ENCODE measurements at places on chromosomes 3 and 15.

- DNase-seq, result no peak
Measured at GRCh38 chr3:98827221-98827920, 64.2 kb downstream of the ST3GAL6 start.

DNA sequence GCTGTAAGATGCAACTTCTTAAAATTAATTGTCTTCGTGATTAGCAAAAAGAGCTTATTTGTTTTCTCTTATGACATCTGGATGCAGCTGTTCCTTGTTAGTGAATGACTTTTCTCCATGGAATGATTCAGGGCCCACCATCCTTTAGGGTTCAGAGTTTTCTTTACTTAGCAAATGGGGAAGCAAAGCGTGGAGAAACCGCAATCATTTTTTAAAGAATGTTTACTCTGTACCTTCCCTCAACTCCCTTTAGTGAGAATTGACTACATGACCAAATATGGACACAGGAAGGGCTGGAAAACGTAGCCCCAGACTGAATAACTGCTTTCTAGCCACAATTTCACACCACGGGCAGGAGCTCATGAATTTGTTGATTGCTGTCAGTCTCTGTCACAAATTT lies 130.1 kb downstream of the EDEM1 start:
- DNase-seq, result no peak

DNA sequence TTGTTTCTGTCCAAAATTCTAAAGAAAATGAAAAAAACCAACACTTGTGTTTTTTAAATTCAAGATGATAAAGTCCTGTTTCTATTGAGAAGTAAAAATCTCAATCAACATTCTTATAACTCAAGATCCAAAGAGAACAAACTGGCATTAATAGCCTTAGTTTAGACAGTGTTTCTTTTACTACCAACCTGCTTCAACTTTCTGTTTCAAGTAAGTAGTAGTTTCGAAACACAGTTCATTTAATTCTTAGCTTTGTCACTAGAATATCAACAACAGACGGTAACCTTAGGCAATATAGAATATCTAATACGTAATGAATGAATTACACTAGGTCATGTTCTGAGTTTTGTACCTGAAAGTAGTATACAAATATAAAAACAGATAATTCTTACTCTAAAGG lies 23.7 kb downstream of the CIP2A start:
- no peak for DNase-seq

- no peak for DNase-seq
Measured at GRCh38 chr3:71723452-71724170, 1.6 kb downstream of the EIF4E3 start.

- no peak for DNase-seq
Measured at GRCh38 chr3:62253971-62254370, 119.4 kb downstream of the FEZF2 start.

GRCh38 chr15:100196326-100197058 lies 145.3 kb downstream of the ADAMTS17 start:
- DNase-seq, result no peak

DNA sequence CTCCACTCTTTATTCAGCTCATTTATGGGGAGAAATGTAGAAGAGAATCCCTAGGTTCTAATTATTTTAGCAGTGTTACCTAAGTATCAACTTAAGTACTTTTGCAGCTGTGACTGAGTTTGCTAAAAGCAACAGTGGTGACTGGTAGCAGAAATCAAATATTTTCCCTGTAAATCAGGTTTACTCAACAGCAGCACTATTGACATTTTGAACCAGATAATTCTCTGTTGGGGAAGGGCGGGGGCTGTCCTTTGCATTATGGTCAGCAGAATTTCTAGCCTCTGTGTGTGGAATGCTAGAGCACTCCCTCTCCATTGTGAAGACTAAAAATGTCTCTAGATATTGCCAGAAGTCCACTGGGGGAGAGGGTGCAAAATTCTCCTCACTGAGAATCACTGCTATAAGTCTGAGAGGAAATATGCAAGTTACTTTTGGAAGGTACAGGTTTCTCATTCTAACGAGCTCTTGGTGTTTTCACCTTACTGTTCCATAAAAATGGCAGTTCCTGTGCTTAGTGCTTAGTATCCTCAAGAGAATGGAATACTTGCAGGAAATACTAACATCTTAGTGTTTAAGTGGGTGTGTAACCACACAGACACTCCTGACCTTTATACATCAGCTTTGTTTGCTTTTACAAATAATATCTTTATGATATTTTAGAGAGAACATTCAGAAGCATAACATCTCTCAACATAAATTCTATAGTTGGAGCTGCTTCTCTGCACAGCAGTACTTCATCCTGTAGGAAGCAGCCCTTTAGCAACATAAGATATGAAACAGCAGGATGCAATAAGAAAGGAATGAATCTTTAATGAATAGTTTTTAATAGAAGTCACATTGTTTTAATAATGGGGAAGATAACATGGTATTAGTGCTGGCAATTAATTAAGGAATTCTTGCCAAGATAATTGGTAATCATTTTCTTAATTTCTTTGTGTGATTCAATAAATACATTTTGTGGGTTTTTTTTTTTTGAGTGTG lies 246.5 kb upstream of the GOLIM4 start:
- DNase-seq, result no peak

DNA sequence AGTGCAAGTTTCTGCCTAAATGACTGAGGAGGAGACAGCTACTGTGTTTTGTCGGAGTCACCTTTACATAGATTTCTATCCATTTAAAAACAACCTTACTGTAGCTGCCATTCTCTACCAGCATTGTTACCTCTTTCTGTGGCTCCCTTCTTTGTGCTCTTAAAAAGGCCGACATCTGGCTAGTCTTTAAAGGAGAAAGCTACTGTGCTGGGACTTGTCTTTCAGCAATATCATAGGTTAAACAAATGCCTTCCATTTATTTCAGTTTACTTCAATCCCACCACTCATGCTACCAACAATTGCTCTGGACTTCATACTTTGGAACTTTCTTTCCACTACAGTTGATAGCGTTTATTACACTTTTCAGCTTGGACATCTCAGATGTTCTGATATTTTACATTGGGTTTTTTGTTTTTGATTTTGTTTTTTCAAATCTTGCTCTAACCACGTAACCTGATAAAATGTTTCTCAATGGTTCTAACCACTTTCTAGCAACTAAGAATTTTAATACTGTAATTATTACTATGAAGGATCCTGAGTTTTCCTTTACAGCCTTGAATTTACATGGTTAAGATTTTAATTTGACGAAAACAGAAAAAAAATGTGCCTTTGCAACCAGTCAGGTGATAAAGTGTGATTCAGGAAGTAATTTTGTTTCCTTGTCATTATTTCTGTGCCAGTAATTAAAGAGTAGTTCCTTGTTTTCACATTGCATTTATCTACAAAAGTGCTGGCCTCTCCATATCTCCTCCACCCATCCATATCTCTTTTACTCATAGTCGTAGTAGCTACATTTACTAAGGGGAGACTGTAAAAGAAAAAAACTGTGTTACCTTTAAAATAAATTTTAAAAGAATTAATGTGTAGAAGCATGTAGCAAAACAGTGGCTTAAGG lies 1.3 kb upstream of the CBLB start:
- no peak for DNase-seq

DNA sequence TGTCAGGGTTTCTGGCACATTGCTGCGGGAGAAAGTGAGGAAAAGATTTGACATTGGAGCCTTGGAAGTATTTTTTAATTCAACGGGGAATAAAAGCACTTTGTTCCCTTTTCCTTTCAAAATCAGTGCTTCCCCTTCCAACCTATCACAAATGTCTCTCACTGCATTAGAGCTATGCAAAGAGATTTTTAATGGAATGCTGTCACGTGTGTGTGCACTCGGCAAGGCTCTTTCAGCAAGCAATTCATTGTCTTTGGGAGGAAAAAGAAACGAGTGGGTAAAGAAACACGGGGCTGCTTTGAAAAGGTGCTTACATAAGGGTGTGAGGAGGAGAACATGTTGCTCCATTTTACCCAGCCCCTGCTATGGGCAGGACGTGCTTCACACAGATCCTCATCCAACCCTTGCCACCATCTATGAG lies 490.4 kb upstream of the PROK2 start:
- no peak for DNase-seq

DNA sequence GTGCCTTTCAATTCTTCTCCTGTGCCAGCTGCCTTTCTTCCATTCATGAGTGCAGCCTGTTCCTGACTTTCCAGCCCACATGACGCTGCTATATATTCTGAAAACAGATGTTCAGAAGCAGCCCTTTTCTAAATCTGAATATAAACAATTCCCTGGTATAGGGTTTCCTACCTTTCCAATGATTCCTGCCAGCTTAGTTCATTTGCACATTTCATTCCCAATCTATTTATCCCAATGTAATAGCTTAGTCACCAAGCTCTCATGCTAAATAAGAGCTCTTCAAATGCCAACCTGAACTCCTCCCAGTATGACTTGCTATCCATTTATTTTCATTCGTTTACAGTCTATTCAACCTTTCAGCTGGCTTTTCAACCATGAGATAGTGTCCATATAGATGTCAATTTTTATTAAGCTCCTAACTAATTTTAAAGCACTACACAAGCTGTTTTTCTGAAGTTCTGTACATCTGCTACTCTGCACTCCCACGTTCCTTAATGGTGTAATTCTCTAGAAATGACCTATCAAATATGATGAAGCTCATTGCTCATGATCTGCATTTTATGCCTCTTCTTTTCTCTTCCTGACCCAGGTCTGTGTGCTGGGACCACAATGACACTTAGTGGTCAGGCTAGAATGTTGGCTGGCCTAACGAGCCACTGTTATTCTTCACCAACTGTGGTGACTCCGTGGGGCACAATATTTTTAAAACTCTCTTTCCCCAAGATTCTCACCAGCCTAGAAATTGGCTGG lies 605.0 kb upstream of the TBL1XR1 start:
- DNase-seq, result no peak

DNA sequence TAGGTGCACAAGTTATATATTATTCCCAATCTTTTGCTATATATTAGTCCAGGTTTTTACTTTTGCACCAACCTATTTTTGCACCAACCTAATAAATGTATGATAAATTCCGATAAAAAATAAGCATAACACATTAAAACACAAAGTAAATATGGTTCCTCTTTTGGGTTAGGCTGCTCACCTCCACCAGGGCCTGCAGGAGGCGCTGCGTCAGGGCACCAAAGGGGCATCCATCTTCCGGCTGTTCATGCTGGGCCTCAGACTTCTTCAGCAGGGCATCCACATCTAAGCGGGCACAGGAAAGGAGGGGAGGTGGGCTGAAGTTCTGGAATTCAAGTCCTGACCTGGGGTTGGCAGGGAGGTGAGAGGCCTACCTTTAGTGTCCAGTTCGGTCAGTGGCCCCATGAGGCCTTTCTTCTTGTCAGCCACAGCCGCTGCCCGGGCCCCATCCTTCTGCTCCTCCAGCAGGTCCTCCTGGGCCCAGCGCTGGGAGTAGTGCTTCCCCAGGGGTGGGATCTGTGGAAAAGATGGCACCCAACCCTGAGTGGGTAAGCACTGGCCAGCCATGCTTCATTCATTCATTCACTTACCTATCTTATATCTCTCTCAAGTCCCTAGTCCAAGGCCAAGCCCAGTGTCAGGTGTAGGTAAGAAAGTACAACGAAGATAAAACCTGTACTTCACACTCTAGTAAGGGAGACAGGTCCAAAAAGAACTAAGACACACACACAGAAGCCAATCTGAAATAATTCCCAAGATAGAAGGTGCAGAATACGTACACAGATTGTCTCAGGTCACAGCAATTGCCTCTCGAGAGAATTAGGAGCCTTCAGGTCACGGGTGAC lies 5.2 kb downstream of the TADA3 start:
- DNase-seq, result no peak

DNA sequence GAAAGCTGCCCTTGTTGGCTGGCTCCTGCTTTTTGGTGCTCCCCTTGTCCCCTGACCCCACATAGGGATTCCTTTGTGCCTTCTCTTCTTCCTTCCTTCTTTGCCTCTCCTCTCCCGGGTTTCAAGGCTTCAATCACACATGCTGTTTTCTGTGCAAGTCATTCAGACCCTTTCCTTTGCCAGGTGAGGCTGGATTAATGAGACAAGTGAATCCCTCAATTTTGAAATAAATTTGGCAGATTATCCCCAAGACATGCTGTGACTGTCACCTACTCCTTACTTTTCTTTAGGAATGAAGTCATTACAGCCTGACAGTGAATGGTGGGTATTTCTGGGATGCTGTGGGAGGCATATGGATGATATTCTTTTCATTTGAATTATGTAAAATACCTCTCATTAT lies 259.0 kb upstream of the RGMA start:
- DNase-seq, result no peak

- no peak for DNase-seq
Measured at GRCh38 chr3:3907023-3907422, 107.8 kb downstream of the LRRN1 start.

DNA sequence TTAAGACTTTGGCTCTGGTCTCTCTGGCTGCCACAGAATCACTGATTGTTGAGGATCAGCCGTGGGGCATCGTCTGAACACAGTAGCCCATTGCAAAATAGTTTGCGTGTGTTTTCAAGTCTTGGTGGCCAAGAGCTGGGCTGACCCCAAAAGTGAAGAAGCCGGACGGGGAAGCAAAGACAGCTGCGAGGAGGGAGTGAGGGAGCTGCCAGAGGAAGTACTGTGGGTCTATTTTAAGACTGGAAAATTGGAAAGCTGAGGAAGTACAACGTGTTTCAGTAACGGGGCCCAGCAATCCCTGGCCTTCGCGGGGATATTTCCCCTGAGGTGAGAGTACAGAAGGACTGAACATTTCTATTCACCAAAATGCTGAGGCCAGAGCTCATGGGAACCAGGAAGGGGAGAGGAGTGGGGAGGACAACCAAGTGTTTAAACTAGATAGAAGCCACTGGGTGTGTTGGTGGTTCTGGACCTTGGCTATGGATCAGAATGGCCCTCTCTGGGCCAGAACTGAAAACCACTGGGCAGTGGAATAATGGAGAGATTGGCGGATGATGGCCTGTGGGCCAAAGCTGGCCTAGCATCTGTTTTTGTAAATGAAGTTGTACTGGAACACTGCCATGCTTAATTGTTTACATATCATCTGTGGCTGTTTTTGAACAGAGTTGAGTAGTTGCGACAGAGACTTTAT lies 34.1 kb upstream of the LIMD1 start:
- DNase-seq, result peak; percentile 43

- DNase-seq, result no peak
Measured at GRCh38 chr3:195259475-195260279, 11.3 kb downstream of the XXYLT1 start.

DNA sequence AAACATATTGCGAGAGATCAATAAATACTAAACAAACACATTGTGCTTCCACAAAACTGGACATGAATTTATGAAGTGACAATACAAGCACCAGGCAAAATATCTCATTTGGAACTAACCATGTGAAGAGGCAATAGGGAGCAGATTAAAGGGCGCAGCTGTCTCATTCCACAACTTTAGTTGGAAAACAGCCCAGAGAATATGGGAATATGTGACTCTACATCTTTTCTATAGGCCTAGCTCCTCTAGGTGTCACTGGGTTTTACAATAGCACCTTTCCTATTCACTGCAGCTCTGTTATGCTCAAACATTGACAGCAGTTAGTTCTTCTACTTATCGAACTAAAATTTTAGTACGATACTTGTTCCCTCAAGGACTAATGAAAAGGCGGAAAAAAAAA lies 866.3 kb upstream of the GBE1 start:
- DNase-seq, result no peak

DNA sequence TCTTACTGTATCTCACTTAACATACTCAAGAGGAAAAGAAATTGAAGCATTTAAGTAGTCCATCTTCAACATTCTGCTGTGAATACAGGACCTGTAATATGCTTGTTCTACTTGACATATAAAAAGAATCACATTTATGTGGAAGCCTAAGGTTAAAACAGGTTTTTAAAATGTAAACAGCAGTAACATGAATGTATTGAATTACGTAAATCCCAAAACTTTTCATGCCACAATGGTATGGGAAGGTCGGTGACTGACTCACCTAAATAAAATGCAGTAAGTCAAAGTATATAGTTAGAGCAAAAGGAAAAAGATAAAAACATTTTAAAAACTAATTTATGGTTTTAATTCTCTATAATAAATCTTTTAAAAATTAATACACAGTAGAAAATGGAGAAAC lies 115.7 kb upstream of the TJP1 start:
- no peak for DNase-seq
